ENCODE measurements at places on chromosomes 2 and 18.

GRCh38 chr2:234257859-234258561 is 207.5 kb downstream of the SPP2 start:
- peak; percentile 21 for DNase-seq

- DNase-seq, result no peak
These were observed 24.4 kb downstream of the SGPP2 start for GRCh38 chr2:222448748-222449181.

DNA sequence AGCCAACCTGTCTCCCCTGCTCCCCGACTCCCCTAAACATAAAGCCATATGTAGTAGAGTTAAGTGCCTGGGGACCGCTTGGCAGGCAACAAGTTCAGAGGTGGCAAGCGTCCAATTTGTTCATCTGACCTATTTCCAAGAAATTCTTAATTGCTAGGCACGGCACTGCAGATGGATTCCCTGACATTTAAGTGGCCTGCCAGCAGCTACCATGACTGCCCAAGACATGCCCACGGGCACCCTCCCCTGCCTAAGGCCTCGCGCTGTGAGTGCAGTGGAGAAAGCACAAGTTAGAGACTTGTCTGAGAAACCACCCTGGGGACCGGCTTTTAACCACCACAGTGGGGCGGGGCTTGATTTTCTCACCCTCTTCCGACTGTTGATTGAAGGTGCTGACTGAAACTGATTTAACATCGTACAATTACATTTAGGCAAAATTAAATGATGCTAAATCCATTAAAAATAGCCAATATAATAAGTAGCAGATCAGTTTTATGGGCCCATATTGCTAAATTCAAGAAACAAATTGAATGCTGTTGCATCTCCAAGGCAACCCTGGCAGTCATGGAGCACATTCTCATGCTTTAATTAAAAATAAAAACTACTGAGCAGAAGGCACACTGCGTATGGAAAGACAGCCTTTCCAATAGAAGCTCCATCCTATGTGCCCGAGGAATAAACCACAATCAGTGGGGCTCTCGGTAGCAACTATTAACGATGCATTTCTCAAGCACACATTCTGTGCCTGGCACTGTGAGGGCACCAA is 163.6 kb upstream of the ACAA2 start:
- DNase-seq, result no peak

GRCh38 chr2:166042768-166043390 is 84.9 kb downstream of the SCN1A start:
- DNase-seq, result no peak

DNA sequence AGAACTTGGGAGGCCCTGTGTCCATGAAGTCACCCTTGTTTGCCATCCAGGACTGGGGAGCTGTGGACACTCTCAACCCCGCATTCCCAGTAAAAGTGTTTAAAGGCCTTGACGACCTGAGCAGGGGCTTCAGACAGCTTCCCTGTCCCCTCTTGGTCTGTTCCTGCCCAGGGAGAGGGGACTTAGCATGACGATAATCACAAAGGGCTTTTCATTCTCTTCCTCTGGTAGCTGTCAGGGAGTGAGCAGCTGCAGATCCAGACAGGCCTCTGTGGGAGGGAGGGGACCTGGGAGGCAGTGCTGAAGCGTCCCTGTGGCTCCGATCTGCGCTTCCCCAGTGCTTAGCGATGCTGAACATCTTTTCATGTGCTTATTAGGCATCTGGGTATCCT is 77.8 kb upstream of the HS6ST1 start:
- no peak for DNase-seq

DNA sequence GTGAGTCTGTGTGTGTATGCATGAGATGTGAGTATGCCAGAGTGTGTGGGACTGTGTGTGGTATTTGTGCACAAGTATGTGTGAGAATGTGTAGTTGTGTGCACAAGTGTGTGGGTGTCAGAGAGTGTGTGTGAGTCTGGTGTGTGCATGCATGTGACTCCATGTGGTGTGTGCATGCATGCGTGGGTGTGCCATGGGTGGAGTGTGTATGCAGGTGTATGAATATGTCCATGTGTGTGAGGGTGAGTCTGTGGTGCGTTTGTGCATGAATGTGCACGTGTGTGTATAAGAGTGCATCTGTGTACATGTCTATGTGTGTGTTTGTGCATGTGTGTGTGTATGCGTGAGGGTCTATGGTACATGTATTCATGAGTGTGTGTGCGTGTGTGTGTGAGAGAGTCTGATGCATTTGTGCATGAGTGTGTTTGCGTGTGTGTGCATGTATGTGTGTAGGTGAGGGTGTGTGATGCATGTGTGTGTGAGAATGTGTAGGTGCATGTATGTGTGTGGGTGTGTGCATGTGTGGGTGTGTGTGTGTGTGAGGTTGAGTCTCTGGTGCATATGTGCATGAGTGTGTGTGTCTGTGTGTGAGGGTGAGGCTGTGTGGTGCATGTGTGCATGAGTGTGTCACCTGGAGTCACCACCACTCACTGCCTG is 226.8 kb downstream of the LDLRAD4 start:
- DNase-seq, result no peak
